Cardiac septum (tissue), 1 donor: ENCODE measurements at places on chromosomes 2 and 18. TPM values are rescaled to one million over a fixed set of nuclear protein-coding genes. Genes with fewer than 3 reads are reported as not detected.
A peak's percentile ranks its signal among the peaks of the same experiment; 100 is the strongest.

DNA sequence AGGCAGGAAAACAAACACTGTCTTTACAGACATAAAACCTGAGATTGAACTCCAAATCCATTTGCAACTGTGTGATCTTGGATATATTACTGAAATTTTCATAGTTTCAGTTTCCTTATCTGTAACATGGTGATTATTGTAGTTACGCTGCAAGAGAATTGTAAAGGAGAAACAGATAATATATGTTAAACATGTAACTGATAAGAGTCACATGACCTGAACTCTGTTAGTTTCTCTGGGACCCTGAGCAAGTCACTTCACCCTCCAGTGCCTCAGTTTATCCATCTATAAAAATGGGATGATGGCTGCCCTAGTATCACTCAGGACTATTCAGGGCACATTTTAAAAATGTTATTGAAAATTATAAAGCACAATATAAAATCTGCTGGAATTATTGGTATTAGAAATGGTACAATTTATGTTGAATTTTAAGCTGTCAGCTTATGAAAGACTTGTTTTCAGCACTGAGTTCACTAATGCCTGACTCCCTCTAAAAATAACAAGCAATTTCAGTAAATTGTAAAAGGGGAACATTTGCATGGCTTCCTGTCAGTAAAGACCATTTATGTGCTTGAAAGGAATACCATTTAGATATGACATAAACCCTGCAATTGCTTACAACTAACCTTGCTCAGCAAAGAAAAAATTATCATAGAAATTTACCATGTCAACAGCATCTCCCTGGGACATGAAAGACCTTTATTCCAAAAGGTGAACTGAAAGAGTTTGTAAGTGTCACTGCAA is 393.5 kb downstream of the RAD51AP2 start:
- DNase-seq: no peak

DNA sequence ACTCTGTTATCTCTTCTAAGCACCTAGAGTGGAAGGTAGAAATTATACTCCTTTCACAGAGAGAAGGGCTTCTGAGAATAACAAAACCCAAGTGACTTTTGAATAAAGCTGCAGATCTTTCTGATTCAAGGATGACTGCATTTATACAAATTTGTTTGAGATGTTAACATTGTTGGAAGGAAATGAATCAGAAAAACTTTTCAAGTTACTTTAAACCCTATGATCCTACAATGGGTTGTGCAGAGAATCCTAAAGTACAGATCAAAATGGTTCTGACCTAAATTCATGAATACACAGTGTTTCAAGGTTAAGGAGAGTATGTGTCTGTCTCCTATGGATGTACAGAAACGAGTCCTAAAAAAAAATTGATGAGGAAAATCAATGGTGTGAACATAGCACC is 1.8 kb downstream of the RFTN2 start:
- no peak for DNase-seq

DNA sequence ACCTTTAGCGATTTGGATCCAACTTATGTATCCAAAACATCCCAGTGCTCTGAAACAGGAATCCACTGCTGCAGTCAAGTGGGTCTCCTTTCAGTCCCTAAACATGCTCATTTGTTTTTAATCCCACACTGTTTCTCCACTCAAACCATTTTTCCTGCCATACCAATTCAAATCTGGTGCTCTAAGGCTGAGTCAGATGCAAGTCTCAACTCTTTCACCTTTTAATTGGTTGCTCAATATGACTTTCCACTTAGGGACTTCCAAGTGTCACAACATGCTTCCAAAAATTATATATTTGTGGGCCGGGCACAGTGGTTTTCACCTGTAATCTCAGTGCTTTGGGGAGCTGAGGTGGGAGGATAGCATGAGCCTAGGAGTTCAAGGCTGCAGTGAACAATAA is 113.4 kb upstream of the TANK start:
- no peak for DNase-seq

DNA sequence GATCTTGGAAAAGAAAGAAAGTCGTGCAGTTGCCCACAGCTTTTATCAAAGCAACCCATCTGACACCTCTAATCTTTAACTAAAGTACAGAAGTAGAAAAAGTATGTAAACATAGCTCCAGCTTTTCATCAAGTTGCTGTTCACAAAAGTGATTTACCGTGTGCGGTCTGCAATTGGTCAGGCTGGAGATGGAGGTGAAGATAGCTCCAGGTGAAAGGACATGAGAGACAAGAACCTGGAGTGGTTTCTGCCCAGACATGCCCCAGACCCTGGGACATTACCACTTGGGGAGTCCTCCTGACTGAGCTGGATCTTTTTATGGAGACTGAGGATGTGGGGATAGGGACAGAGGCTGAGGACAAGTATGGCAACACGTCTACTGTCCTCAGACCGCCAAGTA is 82.7 kb downstream of the LAMA1 start:
- no peak for DNase-seq

GRCh38 chr2:64652231-64653108 is 1.2 kb downstream of the SERTAD2 start:
- DNase-seq: no peak

- DNase-seq: no peak
Observed at GRCh38 chr2:204850581-204850980, 305.3 kb downstream of the PARD3B start.

DNA sequence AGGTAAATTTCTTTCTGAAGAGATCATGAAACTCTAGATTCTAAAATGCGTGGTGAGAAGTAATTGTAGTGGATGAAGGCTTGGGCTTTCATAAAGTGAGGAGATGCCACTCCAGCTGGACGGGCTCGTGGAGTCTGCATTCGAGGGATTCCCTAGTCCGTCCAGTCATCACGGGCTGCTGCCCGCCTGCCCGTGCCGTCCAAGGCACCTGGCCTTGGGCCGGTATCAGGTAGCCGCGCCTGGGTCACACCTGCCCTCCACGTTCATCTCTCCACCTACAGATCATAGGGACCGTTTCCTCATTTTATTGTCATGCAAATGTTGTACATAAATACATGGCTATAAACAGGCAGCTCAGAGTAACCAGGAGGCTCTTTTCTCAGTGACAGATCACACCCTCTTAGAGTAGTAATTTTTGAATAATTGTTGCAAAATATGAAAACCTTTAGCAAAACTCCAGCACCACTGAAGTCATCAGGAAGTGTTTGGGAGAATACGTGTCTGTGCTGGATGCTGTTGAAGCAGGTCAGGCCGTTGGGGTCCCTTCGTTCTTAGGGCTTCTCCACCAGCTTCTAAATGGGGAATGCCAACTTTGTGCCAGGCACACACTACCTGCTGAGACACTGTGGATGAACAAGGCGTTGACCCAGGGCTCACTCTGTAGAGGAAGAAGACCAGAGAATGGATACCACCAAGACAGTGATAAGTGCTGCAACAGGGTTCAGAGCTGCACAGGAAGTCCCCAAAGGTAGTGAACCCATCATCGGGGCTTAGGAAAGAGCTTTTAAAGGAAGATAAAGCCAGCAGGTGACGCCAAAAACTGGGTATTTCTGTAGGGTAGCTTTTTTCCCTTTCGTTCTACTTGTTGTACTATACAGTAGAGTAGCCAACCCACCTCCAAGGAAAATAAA is 112.5 kb downstream of the FAM210A start:
- no peak for DNase-seq

- no peak for DNase-seq
Observed at GRCh38 chr2:239431536-239431935, 30.7 kb upstream of the HDAC4 start.

- DNase-seq: no peak
Observed at GRCh38 chr2:46320141-46320567, 22.9 kb downstream of the EPAS1 start.

GRCh38 chr2:64766841-64767669 is 113.3 kb upstream of the SERTAD2 start:
- no peak for DNase-seq

- no peak for DNase-seq
Observed at GRCh38 chr18:74252039-74252395, 39.7 kb downstream of the CYB5A start.

DNA sequence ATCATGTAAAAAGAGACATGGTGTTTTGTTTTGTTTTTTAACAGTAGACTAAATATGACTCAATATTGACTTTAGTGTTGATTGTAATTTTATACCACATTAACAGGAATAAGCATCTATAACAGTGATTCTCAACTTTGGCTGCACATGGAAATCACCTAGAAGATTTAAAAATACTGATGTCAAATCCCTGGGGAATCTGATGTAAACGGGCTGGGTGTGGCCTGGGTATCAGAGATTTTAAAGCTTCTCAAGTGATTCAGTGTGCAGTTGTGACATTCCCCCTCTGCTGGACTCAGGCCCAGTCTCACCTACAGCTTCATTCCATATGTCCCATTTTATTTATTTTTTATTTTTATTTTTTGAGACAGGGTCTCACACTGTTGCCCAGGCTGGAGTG is 82.8 kb upstream of the ATP8B1 start:
- DNase-seq: no peak

- DNase-seq: no peak
Observed at GRCh38 chr2:195592105-195592504, 64.9 kb upstream of the SLC39A10 start.

- DNase-seq: no peak
Observed at GRCh38 chr18:56870982-56871381, 219.8 kb downstream of the WDR7 start.

- DNase-seq: peak; percentile 39
Observed at GRCh38 chr2:3608373-3609278, 13.7 kb downstream of the COLEC11 start.

DNA sequence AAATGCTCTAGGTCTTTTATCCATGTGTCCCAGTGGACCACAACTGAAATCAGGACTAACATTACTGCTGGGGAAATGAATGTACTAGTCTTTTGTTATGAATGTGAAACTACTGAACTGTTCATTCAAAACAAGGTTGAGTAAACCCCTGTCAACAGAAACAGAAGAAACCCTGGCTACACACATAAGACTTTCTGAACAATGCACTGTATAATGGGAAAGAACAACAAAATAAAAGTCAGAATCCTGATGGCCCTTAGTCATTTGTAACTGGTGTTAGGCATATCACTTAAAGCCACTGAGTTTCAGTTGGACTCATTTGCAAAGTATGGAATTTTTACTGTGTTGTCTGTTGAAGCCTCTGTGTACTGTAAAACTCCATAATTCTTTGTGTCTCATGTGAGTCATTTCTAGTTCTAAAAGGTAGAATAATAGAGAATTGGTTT is 77.0 kb upstream of the UBXN4 start:
- DNase-seq: no peak

DNA sequence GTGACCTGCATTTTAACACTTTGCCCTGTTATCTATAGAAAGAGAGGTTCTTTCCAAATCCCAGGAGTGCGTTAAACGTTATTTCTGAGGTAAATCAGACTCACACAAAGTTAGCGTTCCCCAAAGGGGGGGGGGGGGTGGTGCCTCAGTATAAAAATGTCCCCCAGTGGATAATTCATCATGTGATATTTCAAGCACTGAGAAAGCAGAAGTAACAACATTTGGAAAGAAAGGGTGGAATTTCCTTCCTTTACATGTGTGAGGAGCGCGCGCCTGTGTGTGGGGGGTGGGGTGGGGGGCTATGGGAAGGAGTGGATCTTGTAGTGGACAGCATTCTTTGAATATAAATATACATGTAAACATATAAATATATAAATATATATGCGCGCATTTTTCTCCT is 630.9 kb downstream of the NYAP2 start:
- no peak for DNase-seq

DNA sequence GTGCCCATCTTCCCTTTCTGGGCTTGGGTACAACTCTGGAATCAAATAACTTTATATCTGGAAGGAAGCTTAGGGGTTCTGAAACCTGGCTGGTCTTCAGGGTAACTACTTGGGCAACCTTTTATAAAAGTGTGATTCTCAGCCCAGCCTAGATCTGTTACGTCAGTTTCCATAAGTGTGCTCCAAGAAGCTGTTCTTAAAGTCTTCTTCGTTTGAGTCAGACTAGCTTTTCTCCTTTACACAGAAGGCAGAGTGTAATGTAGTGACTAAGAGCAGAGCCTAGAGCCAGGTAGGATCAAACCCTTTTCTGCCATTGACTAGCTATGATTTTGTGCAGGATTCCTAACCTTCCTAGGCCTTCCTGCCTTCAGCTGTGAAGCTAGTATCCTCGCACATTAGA is 5.8 kb downstream of the ITGA6 start:
- no peak for DNase-seq

GRCh38 chr2:64267699-64268098 is 123.5 kb upstream of the PELI1 start:
- DNase-seq: no peak

DNA sequence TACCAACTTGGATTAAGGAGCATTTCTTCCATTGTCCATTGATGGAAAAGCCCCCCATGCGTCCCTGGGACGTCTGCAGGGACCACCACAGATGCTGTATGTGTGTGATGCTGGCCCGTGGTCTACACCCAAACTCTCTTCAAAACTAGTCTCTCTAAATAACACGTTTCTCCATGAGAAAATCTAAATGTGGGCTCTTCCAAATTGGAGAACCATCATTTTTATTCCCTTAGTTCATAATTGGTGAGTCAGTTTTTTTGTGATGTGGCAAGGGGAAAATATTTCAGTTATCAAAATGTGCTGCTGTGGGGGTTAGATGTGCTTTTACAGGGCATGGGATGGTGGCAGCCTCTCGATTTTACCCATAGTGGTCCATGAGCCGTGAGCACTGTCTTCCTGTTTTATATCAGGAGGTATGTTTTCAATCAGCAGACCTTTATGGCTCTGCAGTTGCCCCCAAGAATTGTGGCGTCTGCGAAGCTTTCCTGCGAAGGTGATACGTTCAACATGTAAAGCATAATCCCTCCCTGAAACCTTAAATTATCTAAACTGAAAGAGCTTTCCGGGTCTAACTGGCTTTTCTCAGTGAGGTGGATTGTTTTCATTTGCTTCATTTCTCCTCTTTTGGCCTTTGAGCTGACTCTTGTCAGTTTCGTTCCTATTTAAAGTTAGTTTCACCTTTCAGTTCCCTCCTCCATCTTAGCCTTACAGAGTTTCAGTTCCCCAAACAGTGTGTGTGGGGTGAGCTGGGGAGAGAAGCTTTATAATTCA is 78.4 kb downstream of the SETBP1 start:
- no peak for DNase-seq

- DNase-seq: no peak
Observed at GRCh38 chr2:206920951-206921350, 18.4 kb upstream of the CPO start.

DNA sequence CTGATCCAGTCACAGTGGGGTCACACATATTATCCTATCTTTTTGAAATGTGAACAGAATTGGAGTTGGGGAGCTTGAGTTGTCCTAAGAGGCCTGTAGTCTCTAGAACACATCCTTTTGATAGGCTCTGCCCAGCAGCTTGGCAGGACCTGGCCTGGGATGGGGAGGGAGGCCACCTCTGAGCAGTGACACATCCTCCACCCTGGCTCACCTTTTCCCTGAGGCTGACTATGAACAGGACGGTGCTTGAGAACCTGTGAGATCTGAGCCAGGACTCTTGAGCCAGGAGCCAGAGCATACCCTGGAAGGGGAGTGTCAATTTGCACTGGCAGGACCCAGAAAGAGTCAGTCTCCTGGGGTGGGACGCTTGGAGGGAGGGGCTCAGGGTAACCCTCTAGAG is 17.7 kb upstream of the ATP6V1B1 start:
- DNase-seq: peak; percentile 64

- no peak for DNase-seq
Observed at GRCh38 chr2:122867941-122868340, 1112.5 kb downstream of the TSN start.

Gene TDRD15
- total RNA-seq: not detected

Gene ALKAL2
- 2.7 TPM for total RNA-seq

Gene LMAN1
- total RNA-seq: 50.8 TPM

Gene HNMT
- 11.8 TPM for total RNA-seq

Gene CHRND
- 0.11 TPM for total RNA-seq

Gene VIL1
- not detected for total RNA-seq
